Activated naive CD4-positive, alpha-beta T cell treated with anti-CD3 and anti-CD28 coated beads, Interleukin-2, amount 50 U/mL, for 72 hours (primary cell): ENCODE measurements at places on chromosomes 11 and 22.

DNA sequence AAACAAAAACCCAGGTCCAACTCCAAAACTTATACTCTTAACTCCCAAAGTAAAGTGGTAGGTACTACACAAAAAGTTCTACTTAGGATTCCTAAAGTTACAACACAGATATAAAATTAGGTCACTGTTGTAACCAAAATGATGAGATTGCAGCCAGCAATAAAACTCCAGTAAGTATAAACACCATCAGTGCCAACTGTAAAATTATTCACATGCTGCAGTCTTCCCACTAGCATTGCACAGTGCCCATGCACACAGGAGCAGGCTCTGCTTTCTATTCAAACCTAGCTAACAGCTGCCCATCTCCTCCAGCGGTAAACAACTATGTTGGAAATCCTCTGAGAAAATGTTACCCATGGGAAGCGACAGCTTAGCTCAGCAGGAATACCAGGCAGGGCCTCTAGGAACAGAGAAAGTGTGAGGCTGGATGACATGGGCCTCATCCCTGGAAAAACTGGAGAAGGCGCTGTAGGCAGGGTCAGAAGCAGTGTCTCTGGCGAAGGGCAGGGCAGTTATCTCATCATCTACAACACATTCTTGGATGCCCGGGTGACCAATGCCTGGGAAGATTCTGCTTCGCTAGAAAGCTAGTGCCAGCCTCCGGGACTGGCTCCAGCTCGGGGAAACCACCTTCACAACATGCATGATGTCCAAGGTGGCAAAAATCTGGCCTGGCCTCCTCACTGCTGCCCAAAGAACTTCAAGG lies 9.1 kb downstream of the CPT1A start:
- no peak for DNase-seq

- no peak for DNase-seq
These were observed 48.1 kb downstream of the EP300 start for GRCh38 chr22:41140365-41140957.

- no peak for DNase-seq
These were observed 57.2 kb downstream of the GUCY1A2 start for GRCh38 chr11:106961048-106961447.

GRCh38 chr22:37843741-37844089 lies 419 bp downstream of the ANKRD54 start:
- DNase-seq = peak; percentile 63

DNA sequence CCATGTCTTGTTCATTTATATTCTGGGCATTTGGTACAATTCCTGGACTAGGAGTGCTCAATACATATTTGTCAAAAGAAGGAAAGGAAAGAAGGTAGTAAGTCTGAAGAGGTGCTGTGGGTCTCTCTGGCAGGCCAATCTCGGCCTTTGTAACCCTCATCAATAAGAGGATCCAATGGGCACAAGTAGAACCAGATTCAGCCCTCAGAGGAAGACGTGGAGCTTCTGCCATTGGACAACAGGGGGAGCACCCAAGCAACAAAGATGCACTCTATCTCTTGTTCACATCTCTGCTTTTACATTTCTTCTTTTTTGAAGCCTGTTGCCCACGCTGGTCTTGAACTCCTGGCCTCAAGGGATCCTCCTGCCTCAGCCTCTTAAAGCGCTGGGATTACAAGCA lies 2.2 kb upstream of the VPS11 start:
- no peak for DNase-seq

DNA sequence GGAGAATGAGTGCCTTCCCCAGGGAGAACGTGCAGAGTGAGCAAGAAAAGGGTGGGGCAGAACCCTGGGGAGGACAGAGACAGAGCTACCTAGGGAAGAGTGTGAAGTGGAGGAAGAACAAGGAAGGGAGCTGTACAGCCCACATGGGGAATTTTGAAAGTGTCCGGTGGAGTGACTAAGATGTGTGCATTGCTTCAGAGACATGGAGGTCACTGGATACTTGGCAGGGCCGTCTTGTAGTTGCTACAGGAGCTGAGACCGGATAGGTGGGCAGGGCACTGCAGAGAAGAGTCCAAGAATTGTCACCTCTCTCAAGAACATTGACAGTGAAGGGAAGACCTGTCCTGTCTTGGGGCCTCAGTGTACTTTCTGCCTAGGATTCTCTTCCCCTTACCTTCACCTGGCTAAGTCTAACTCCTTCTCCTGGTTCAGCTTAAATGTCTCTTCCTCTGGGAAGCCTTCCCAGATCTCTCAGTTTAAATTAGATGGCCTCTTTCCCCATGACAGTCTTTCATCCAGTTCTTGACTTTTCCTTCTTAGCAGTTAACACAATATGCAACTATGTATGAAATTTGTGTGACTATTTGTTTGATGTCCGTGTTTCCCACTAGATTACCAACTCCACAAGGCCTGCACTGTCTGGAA lies 9.2 kb upstream of the P2RY6 start:
- DNase-seq = peak; percentile 41

GRCh38 chr11:134562196-134562595 lies 150.2 kb upstream of the B3GAT1 start:
- DNase-seq = no peak

DNA sequence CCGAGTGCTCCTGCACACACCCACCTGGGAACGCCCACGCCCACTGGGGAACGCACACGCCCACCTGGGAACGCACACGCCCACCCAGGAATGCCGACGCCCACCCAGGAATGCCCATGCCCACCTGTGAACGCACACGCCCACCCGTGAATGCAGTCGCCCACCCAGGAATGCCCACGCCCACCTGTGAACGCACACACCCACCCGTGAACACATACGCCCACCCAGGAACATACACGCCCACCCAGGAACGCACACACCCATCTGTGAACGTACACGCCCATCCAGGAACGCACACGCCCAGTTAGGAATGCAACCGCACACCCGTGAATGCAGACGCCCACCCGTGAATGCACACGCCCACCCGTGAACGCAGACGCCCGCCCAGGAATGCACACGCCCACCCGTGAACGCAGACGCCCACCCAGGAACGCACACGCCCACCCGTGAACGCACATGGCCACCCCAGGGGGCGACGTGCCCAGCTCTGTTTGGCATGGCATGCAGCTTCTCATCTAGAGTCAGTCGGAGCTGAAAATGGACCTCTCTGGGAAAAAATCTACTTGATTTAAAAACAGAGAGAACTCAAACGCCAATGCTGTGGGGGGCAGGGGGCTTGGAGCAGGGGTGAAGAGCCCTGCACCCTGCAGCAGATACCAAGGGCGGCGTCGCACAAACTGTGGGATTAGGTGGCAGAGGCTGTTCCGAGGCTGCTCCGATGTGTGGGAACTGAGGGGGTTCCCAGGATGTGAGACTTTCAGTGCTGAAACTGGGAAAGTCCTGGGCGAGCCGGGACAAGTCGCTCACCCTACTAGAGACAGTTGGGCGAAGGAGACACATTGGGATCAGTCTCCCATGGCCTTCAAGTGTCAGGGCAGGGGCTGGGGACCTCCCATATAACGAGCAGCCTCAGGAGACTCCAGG lies 83.3 kb downstream of the MYEOV start:
- DNase-seq = no peak

DNA sequence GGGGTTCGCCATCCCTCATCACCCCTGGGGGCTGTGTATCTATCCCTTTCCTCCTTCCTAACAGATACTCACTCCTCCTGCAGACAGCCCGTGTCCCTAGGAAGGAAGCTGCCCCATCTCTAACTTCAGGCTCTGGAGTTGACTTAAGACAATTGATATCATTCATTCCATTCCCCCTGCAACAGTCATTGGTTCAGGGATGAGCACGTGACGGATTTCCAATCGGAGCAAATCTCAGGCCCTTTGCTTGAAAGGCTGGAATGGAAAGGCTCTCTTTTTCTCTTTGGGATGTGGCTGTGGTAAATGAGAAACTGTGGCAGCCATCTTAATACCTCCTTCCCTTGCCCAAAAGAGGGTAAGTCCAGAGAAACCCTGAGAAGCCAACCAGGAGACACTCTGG lies 5.0 kb upstream of the SCUBE2 start:
- no peak for DNase-seq

DNA sequence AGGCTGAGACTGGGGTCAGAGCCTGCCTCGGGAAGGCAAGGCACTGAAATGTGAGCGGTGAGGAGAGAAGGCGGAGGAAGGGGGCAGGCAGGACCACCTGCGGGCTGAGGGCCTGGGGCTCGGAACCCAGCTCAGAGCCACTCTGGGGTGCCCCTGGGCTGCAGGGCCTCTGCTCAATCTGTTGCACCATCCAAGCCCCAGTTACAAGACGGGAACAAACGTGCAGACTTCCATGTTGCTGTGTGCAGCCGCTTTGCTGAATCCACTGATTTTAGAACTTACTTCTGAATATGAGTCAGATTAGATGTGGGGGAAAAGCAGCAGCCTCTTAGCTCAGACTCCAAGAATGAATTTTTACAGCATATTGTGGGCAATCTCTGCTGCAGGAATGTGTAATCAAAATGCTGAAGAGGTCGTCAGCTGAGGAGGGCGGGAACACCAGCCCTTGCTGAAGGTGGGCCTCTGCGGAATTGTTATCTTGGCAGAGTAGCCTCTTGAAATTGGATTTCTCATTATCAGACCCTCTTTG lies 21.6 kb downstream of the PARVG start:
- DNase-seq = no peak

- no peak for DNase-seq
These were observed at the start of gene MLC1 for GRCh38 chr22:50085211-50085972. MLC1 (minus strand) TSS chr22:50085426; CDS start chr22:50084902, 524 bp downstream.

DNA sequence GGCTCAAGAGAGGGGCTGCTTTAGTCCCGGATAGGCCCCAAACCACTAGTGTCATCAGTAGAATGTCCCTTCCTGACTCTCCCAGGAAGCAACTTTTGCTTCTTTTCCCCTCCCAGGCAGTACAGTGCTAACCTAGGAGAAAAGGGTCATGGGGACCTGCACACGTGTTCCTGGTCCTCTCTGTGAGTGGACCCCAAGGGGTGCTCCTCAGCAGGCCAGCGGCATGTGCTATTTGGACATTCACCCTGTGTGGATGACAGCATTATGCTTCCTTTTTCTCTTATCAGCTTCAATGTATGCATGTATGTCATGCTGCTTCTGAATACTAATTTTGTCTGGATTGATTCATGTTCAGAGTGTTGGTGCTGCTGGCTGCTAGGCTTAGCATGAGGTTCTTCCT lies 18.1 kb upstream of the PLET1 start:
- DNase-seq = no peak

- no peak for DNase-seq
These were observed 615 bp downstream of the ANO5 start for GRCh38 chr11:22193348-22194051.

GRCh38 chr11:104781719-104782376 lies 116.4 kb downstream of the CASP12 start:
- no peak for DNase-seq

DNA sequence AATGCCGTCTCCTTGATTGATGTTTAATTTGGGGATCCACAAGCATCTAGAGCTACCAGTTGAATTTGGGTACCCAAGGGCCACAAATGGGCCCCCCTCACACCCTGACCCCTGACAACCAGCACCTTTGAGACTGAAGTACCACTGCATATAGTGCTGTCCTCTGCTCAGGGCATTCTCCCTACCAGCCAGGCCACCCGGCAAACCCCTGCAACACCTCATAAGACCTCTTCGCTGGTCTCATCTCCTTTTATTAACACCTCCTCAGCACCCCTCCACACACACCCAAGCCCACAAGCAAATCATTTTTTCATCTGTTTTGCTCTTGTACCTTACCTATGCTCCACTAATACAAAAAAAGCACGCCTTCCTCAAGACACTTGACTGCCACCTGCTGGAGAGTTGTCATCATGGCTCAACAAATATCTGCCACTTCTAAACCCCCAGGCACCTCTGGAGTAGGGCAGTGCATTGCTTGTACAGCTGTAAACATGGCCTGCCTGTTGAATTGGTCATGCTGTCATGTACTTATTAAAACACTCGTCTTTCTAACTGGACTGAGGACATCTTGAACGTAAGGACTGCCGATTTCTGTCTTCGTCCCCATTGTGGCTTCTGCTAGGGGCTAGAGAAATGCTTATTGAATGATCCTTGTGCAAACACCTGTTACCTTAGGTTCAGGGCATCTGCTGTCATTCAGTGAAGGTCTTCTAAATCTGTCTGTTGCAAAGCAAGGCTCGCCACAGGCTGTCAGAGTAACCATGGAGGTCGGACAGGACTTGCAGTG lies 66.5 kb downstream of the BMAL1 start:
- DNase-seq = peak; percentile 74

- DNase-seq = no peak
These were observed 31.5 kb downstream of the EHF start for GRCh38 chr11:34652191-34652973.

DNA sequence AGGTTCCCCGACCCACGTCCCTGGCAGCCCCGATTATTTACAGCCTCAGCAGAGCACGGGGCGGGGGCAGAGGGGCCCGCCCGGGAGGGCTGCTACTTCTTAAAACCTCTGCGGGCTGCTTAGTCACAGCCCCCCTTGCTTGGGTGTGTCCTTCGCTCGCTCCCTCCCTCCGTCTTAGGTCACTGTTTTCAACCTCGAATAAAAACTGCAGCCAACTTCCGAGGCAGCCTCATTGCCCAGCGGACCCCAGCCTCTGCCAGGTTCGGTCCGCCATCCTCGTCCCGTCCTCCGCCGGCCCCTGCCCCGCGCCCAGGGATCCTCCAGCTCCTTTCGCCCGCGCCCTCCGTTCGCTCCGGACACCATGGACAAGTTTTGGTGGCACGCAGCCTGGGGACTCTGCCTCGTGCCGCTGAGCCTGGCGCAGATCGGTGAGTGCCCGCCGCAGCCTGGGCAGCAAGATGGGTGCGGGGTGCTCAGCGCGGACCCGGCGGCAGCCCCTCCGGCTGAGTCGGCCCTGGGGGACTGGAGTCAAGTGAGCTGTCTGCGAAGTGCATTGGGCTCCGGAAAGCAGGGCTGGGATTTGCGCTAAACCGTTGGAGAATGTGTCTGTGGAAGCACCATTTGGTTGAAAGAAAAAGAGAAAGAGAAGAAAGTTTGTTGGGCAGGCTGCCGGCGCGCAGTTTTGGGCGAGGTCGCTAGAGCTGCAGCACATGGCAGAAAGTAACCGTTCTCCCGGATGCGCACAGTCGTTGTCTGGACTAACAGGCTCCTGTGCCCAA lies at the start of gene CD44:
Gene CD44, plus strand, starts transcription at position 229 of the 779 bp plus-strand sequence. Its CDS starts 133 bp downstream, at position 362.
- DNase-seq = peak; percentile 65

DNA sequence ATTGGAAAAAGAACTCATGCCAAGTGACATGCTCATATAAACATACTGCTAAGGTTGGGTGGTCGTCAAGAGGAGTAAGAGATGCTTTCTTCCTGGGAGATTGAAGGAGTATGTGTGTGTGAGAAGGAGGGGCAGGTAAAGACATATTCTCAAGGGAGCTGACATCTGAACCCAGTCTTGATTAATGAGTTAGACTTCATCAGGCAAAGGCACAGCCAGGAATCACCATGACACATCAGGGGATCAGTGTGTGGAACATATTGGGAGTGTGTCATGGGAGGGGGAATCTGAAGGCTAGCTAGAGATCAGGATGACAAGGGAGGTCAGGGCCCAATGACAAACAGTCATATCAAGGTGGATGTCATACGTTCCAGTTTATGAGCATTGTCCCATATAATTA lies 14.9 kb downstream of the CNTF start:
- no peak for DNase-seq
